ENCODE measurements at places on chromosomes 4 and X.

DNA sequence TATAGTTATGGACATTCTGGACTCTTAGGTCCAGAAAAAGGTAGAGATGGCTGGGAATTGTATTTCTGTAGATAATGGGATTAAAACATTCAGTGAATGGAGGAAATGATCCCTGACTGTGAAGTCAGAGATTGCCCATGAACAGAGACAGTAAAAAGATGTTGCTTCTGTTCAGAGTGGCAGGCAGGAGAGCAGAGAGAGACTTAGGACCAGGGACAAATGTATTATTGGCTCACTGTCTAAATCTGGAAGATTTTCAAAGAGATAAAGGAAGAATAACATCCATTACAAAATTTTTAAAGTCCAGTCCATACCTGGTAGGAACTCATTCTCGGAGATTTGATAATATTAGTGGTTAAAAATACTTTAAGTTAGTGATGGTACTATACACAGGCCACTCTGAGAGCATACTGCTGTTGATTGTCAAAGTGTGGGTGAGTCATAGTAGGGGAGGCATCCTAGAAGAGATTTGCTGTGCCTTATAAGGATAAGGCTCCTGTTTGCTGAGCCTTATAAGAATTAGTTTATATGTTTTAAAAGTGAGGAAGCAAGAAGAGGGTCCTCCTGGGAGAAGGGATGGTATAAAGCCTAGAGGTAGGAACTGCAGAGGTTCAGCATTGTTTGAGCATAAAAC, 53.0 kb downstream of the JADE3 start:
- no peak for DNase-seq

DNA sequence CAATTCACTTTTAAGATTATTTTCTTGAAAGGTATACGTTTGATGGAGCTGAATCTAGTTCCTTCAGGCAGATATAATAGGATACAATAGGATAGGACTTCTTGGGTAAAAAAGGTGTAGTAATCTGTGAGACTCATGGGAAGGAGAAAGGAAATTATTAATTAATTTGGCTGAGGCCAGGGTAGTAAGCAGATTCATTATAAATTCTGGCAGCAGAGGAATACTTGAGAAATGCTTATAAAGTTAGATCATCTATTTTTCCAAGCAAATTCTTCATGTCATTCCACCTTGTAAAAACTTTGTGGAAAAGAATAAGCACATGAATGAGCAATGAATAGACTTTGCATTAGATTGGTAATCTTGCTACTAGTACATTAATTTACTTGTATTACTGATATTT, 46.9 kb downstream of the GYPE start:
- DNase-seq, result no peak

DNA sequence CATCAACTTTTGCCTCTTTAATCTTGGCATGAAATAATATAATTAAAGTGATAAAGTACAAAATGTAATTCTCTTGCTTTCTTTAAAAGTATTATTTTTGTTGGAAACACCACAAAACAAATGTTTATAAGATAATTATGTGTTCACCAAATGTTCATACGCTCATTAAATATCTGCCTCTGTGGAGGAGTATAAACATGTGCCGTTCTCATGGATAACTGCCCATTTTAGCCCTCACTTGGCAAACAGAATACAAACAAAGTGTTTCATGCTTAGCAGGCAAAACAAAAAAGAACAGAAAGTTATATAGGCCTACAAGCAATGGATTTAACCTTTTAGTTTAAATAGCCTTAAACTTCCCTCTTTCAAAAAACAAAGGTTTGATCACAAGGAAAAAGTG, 800.5 kb upstream of the DIAPH2 start:
- no peak for DNase-seq

DNA sequence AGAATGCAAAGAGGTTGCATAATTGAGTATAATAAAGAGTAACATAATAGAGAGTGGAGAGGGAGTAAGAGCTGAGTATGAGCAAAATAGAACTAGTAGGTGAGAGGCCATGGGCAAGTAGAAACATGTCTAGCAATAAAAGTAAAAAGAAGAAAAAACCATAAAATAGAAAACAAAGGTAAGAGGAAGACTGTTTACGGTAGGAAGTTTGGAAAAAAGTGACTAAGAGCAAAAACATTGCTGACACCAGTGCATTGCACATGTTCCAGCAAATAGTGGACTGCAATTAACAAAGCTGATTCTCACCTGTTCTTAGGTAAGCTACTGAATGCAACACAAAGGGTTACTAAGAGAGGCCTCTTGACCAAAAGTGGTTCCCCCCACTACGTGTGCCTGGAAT, 202.9 kb downstream of the TEX13A start:
- no peak for DNase-seq

GRCh38 chrX:45505214-45505613, 304.5 kb upstream of the DIPK2B start:
- DNase-seq, result no peak

- peak; percentile 55 for DNase-seq
Measured at GRCh38 chr4:52911684-52912294, 49.7 kb downstream of the RASL11B start.

- no peak for DNase-seq
Measured at GRCh38 chr4:119139822-119140252, 4.2 kb downstream of the MYOZ2 start.

GRCh38 chr4:25020236-25020635, 10.5 kb downstream of the LGI2 start:
- no peak for DNase-seq

DNA sequence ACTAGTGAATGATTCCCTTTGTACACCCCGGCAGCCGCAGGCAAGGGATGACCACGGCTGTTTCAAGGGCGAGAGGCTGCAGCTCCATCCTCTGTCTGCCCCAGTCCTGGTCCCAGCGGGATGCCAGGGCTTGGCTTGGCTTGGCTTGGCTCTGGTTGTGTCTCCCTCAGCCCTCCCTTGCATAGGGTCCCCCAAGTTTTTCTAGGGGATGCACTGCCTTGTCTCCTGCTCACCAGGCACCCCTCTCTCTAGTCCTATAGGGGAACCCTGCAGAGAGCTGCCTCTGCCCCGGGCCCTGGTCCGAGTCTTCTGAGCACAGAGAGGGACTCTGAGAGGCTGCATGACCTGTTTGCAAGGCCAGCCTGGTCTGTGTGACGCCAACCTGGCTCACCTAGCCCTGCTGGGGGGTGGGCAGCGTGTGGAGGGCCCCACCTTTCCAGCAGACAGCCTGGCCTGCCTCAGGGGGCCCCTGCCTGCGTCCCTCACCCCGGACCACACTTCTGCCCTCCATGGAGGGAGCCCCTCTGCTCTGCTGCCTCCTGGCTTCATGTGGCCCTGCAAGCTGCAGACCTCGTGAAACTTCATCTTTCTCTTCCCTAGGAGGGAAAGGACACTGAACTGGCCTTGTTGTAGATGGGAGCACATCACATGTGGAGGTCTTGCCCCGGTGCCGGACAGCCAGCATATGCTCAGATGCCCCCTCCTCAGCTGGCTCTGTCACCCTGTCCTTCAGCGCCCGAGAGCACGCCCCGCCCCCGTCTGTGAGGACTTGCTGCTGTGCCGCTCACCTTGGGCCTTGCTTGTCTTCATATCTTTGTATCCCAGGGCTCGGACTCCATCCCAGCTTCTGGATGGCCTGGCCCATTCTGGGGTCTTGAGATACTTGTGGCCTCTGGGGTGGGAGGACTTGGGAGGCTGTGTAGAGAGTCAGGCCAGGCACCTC, 16.4 kb downstream of the SORCS2 start:
- no peak for DNase-seq

DNA sequence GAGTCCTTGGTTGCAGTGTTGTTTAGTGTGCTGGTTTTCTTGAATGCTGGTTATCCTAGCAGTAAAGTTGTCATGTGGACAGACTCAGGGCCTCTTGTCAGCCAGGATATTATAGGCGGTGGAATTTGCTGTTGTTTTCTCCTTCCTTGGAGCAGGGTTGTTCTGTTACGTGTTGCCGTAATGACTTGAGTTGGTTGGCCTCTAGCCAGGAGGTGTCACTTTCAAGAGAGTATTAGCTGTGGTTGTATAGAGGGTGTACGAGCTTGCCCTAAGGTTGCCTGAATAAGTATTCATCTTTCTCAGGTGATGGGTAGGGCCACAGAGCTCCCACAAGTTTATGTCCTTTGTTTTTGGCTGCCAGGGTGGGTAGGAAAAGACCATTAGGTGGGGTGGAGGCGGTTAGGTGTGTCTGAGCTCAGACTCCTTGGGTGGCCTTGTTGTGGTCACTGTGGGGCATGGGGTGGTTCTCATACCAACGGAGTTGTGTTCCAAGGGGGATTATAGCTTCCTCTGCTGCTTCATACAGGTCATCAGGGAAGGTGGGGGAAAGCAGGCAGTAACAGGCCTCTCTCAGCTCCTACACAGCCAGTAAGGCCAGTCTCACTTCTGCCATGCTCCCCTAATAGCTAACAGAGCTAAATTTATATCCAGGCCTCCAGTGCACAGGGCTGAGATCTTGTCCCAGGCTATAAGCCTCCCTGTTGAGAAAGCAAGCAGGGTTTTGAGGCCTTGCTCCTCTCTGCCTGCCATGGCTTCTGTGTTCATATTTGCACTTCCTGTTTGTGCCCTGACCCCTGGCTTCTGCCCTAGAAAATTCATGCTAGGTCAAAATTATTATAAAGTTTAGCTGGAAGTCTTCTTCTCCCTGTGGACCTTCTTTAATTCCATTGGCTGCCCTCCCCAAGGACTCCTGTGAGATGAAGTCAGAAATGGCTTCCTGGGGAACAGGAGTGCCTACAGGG, 594.7 kb downstream of the RAPGEF2 start:
- no peak for DNase-seq

DNA sequence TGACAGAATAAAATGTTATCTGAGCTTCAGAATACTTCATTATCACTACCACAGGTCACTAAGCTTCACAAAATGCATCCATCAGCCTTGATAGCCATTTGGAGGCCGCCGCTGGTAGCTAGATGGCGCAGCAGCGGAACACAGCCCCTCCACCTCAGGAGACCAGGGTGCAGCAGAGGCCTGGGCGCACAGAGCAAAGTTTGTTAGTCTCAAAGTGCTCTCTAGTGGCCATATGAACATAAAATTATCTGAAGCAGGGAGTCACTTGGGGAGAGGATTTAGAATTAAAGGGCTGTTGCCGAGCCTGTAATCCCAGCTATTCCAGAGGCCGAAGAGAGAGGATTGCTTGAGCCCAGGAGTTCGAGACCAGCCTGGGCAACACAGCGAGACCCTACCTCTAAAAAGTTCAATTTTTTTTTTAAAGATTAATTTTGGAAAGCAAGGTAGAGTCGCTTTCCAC, 8.1 kb upstream of the DCTD start:
- DNase-seq, result no peak

DNA sequence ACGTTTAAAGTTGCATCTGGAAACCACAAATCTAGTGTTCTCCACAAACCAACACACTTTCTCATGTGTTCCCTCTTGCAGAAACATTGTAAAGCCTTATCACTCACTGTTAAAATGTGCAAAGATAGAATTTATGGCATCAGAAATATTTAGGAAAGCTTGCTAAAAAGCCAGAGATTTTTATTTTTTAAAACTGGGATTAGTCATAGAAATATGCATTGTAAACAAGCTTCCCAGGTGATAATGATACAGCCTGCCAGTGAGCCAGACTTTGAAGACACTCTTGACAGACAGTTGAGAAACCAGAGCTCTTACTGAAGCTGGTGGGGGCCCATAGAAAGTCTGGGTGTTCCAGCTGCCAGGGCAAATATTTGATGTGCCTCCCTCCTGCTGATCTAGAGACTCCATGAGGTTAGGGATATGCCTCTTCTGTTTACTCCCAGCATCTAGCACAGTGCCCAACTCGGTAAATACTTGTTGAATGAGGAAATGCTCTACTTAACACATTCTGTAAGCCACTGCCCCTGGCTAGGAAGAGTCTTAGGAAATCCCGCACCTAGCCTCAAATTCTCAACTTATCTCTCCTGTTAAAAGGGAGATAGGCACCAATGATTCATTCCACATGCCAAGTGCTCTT, 179.0 kb upstream of the RASGEF1B start:
- no peak for DNase-seq

DNA sequence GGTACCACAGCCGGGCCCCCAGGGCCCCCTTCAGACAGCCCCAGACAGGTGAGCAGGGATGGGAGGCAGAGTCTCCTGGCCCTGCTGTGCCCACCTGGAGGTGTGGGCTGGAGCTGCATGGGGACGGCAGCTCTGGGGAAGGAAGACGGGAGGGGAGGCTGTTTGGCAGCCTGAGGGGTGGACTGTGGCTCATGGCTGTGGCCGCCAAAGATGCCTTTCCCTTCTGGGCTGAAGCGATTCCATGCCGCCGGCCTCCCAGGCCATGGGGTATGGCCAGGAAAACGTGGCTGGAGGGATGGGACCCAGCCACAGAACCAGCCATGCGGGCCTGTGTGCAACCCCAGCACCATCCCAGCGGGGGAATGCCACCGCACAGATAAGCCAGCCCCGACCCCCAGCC, 65.7 kb downstream of the FAM53A start:
- DNase-seq, result no peak

DNA sequence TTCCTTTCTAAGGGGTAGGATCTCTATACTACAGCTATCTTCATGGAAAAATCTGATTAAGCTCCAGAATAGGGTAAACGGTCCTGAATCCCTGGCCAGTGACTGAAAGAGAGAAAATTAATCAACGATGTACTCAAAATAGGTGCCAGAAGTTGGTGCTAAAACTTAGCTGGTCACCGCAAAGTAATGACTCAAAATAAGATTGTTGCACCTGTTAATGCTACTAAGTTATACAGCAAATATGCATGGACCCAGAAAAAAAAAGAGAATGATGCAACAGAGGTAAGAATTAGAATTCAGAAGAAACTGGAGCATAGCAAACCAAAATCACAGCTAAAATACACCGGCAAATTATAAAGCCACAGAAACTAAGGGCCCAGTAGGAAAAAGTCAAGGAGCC, 239.7 kb upstream of the FAM241A start:
- no peak for DNase-seq

- DNase-seq, result no peak
Measured at GRCh38 chrX:1316527-1316926, 20.1 kb upstream of the IL3RA start.

DNA sequence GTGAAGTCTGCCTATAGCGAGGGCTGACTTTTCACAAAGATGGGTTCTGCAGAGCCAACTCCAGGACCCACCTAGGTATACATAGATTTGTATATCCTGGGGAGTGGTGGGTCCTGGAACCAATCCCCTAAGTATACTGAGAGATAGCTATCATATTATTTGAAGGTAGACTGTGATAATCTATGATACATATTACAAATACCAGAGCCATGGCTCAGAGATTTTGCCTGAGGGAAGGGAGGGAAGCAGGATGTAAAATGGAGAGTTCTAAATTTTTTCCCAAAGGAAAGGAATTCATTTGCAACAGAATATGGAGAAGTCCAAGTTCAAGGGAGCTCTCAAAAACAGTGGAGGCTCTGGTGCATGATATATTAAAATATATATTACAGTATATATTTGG, 7.2 kb downstream of the TCEAL3 start:
- DNase-seq, result no peak
